ENCODE measurements at places on chromosomes 12 and 14.

DNA sequence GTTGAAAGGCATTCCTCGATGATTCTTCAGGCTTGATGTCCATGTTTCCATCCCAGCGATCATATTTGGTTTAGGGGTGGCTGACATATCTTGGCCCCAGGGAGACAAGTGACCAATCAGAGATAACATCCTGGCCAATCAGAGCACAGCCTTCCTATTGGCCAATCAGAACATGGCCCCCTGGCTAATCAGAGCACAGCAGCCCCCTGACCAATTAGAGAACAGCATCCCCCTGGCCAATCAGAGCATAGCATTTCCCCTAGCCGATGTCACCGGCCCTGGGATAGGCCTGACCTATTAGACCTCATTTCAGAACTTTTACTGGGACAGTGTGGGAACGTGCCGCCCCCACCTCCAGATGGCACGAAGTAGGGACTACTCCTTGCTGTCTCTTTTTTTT lies 182.2 kb downstream of the AACS start:
- no peak for DNase-seq

GRCh38 chr12:26629864-26630263 lies 203.1 kb downstream of the ITPR2 start:
- no peak for DNase-seq

DNA sequence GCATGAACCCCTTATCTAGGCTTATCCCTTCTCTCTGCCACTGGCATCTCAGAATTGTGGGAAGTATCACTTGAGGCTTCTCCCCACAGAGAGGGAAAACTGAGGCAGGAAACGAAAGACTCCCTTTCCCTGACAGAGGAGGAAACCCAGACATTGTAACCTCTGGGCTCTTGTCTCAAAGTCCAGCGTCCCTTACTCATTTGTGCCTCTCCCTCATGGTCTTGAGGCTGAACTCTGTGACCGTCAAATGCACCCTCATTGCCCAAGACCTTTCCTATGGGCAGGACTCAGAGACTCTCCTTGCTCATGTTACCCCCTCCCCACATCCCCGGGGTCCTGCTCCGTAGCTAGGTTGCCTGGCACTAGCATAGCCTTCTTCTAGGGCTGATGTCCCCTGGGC lies 3.8 kb downstream of the CACNB3 start:
- no peak for DNase-seq

DNA sequence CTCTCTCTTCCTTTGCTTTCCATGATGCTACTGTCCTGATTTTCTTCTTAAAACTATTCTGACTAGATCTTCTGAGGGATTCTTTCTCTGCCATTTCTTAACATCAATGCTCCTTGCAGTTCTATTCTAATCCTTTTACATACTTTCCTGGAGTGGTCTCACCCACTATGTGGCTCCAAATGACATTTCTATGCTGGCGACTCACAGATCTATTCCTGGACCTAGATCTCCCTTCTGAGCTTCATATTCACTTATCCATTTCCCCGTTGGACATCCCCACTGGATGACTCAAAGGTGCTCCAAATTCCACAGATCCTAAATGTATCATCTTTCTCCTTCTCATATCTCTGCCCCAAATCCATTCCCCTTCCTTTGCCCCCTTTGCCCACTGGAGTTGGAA lies 4.1 kb downstream of the TEP1 start:
- DNase-seq = no peak
